ENCODE measurements at places on chromosomes 2 and 18.
A peak's percentile ranks its signal among the peaks of the same experiment; 100 is the strongest.

DNA sequence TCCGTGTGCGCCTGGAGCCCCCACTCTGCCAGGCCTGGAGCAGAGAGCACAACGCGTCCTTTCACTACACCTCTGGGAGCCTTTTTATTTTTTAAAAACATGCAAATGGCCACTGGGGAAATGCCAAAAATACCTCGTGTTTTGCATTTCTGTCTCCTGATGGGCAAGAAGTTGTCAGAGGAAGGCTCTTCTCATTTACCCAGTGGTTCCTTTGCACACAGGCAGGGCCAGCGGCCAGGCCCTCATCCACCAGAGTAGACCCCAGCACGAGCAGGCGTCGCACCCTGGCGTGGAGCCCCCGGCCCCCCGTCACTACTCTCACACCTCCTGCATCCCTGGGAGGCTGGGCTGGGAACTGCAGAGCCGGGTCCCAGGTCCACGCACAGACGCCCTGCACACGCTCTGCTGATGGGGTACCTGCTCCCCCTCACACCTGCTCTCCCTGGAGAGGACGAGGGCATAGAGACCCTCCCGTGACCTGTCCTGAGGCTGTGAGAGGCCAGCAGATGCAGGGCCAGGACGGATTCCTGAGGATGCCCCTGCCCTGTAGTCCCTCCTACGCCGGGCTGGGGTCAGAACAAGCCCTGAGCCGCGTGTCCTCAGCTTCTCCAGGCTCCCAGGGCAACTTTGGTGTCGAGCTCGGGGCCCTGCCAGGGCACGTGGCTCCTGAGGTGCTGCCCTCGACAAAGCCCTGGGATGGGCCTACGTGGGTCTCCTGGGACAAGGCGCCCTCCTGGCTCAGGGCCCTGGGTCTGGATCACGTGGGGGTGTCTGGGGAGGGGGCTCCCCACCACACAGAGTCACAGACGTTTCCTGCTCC is 65.0 kb downstream of the NFATC1 start:
- peak; percentile 11 for DNase-seq

GRCh38 chr18:41545091-41545888 is 409.7 kb upstream of the PIK3C3 start:
- no peak for DNase-seq

- no peak for DNase-seq
Observed at GRCh38 chr2:17800693-17801458, 15.4 kb upstream of the MSGN1 start.

DNA sequence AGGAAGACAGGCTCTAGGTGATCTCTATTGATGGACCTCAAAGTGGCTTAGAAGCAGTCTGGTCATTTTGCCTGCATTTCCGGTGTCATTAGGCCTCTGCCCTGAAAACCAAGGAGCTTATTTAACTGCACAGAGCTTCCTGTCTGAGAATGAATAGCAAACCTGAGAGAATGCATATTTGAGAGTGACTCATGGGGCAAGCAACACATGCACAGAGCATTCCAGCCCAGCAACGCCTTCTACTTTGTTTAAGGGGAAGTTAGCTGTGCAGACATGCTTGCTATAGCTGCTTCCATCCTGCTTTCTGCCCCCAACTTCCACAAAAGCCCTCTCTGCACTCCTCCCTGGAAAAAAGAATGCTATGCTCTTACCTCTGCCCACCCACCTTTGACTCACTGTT is 232.8 kb downstream of the GRB14 start:
- peak; percentile 76 for DNase-seq

DNA sequence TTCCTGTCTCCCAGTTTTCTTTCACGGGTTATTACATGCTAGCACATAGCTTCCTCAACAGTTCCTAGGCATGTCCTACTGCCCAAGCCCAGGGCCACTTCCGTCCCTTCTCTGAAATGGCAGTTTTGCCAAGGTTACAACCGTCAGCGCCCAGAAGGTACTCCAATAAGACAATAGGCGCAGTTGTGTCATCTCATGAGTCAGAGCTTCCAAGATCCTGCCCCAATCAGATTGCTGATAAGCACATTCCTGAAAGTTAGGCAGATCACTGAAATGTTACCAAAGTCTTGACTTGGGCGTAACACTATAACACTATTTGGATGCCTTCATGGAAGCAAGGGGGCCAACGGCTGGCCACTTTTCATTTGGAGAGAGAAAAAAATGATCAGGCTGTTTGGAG is 34.2 kb downstream of the GKN2 start:
- no peak for DNase-seq

GRCh38 chr18:46712406-46712805 is 44.4 kb downstream of the ST8SIA5 start:
- DNase-seq, result peak; percentile 89

- DNase-seq, result no peak
Observed at GRCh38 chr2:146652311-146652710, 1192.5 kb upstream of the ACVR2A start.

DNA sequence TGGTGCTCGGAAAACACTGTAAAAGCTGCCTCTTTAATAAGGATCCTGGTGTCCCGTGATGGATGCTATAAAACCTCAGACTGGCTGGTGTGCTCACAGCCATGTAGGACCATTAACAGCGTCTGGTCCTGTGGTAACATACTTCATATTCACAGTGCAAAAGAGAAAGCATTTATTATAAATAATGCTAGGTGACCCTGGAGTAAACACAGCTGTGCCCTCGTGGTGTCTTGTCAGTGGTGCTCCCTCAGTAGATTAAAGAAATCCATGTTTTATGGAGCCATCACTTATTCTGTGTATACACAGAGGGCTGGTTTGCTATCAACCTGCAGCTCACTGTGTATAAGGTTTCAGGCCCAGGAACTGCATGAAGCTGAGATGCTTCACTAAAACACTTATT is 106.9 kb downstream of the CDK15 start:
- no peak for DNase-seq

GRCh38 chr18:10805587-10806118 is 279.8 kb downstream of the NAPG start:
- DNase-seq, result no peak

DNA sequence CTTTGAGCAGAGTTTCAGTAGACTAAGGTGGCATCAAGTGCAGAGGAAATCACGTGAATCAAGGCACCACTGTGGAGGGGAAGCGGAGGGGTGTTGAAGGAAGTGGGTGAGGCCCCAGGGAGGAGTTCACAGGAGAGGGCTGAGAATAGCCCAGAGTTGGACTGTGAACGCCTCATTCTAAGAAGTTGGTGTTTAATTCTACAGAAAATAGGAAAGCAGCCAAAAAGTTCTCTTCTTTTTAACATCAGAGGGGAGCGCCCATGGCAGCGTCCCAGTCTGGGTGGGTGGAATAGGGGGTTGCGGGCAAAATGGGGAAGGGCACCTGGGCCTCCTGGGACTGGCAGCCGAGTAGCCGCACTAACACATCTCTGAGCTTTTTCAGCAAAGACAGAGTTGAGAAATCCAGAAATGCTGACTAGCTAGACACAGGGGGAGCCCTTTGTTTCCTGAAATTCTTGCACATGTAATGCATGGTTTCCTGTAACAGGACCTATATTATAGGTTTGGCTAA is 97.0 kb downstream of the NEB start:
- no peak for DNase-seq

GRCh38 chr2:218882866-218883366 is 2.3 kb downstream of the WNT10A start:
- no peak for DNase-seq

Data from AG10803 (cell line).